ENCODE measurements at places on chromosomes 7 and 10.

DNA sequence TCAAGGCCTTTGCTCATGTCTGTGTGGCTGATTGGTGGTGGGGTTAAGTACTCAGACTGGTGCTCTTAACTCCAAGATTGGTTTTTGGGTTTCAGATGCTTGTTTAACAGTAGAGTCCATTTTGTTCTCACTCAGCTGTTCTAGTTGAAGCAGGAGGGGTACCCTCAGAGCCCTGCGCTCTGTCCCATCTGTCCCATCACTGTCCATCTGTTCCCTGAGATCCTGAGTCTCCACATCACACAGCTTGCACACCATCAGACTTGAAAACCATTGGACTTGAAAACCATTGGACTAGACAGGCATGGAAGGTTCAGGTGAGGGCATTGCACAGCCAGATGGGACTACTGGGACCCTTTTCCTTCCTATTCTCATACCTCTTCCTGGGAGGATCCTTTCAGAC lies 39.3 kb downstream of the TMEM178B start:
- no peak for DNase-seq

- DNase-seq: no peak
These were observed 15.2 kb upstream of the CPA1 start for GRCh38 chr7:130365088-130365487.

- DNase-seq: no peak
These were observed 159.7 kb downstream of the SGMS1 start for GRCh38 chr10:50464004-50464409.

DNA sequence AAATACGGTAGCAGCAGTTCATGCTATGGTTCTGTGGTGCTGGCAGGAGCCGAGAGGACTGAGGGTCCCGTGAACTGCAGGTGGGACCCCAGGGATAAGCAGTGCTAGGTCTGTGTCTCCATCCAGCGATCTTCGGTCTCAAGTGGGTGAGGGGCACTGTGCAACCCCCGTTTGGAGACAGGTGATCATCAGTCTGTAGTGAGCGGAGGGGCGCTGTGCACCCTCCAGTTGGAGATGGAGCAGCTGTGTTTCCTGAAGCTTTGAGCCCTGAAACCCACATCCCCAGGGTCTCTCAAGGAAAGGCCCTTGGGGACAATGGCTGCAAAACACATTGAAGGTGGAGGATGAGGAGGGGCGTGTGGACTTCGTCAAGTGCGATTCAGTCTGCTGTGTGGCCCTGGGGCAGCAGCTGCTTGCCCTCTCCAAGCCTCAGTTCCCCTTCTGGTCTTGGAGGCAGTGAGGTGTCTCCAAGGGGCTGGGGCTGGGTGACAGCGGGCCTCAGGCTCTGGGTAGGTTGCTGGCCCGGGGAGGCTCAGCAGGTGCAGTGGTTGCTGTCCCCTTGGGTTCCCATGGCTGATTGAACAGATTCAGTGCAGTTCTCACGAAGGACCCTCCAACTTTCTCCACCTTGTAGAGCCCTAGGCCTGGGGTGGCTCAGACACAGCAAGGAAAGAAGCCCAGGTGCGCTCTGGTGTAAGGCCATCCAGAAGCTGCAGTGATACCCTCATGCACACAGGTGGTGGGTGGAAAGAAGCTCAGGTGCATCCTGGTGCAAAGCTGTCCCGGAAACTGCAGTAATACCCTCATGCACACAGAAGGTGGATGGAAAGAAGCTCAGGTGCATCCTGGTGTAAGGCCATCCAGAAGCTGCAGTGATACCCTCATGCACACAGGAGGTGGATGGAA lies 160.6 kb downstream of the ADARB2 start:
- no peak for DNase-seq

DNA sequence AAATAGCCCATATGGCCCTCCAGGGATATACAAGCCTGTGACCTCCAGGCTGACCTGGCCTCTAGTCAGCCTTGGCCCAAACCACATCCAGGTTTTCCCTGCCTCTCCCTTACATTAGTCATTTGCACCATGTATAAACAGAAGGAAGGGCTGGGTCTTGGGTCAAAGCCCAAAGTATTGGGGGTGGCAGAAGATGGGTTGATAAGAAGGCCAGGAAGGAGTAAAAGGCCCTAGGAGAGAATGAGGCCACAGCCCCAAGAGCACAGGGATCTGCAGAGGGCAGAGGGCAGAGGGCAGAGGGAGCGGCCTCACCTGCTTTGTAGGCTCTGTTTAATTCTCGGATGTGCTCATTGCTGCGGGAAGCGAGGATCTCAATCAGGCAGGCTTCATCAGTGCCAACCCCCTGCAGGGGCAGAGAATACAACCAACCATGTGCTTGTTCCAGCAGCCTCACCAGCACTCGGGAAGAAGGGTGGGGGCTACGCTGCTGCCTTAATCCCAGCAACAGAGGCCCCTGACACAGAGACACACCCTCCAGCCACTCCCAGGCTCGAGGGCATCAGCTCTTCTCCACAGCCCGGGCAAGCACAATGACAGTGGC lies 31.3 kb downstream of the PLAC9 start:
- no peak for DNase-seq

DNA sequence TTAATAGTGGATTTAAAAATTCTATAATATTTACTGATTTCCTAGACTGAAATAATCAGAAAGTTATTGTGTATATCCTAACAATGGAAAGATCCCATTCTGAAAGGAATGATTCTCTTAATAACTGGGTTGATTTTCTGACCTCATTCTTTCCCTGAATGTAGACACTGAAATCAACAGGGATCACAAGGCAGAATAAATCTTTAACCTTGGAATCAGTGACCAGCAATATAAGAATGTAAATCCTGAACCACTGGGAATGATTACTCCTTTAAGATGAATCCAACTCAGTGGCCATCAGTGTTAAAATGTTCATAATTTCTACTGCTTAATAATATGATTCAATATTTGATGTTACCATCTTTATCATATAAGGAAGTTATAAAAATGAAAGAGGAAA lies 47.6 kb downstream of the ANKRD26 start:
- no peak for DNase-seq

DNA sequence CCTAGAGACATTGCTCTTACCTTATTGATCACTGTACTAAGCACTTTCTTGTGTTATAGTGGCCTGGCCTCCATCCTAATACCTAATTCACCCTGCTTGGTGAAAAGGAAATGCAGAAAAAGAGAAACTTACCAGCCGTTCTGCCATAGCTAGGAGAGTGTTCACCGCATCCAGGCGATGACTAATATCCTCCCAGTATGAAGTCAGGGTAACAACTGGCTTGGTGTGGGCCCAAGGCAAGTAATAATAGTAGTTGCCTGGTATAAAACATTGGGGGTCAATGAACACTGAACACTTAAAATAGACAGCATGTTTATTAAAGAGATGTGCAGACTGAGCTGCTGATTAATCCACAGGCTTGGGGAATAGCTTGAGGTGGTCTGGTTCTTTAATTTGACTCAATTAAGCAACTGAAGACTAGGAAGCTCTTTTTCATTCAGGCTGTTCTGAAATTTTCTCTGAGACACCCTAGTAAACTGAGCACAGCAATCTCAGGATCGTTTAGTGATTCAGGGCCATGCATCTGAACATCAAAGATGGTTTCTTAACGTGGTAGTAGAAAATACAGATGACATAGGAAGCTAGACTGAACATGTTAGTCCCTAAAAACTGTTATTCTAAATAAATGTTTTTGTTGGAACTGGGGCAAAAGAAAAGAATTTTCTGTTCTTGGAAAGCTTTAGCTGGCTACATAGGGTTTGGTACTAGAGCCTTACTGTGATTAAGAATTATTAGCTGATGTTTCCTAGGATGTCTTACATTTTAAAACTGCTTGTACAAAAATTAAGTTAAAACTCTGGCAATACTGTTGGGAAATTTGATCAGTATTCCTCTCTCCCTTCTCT lies 102.2 kb downstream of the MYOF start:
- no peak for DNase-seq

- DNase-seq: no peak
These were observed 57.1 kb downstream of the FAM107B start for GRCh38 chr10:14717552-14717951.

- no peak for DNase-seq
These were observed 100.7 kb downstream of the IQUB start for GRCh38 chr7:123433665-123434064.

DNA sequence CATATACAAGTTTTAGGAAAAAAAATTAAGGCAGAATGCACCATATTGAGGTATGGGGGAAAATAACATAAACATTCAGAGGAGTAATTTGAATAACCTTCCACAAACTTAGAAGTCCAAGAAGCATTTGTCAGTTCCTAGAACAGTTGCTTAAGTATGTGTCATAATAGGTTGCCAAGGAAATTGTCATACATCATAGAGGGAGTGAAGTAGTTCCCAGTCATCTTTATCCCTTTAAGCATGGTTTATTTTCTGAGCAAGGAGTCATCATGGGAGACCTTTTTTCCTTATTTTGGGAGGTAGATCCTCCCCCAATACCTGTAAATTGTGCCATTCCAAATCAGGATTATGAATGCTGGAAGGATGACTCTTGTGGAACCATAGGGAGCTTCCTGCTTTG lies at the start of gene SSMEM1:
Gene SSMEM1 (plus strand): TSS at position 219 of the 400 bp plus-strand sequence. CDS start 51 bp downstream, at position 270.
- DNase-seq: no peak

DNA sequence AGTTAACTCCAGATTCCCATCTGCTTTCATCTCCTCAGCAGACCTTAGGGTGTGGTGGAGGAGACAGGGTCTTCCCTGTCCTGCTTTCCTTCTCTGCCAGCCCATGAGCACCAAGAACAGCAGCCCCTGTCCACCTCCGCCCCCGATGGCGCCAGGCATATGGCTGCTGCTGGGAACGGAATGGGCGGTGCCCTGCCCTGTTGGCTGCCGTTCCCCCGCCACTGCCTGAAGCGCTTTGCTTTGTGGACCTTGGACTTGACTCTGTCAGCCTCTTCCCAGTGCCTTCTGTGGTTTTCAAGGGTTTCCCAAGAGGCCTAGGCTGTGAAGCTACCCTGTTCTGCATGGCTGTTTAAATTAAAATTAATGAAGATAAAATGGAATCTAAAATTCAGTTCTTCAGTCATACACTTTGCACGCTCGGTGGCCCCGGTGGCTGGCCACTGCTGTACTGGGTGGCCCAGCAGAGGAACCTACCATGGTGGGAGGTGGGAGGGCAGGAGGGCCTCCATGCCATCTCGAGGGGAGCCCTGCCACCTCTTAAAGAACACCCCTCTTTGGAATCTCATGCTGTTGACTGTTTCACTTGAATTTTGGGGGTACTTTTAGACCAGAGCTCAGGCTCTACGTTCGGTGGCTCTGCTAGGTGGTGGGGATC lies 78.7 kb downstream of the NKX6-2 start:
- DNase-seq: no peak

DNA sequence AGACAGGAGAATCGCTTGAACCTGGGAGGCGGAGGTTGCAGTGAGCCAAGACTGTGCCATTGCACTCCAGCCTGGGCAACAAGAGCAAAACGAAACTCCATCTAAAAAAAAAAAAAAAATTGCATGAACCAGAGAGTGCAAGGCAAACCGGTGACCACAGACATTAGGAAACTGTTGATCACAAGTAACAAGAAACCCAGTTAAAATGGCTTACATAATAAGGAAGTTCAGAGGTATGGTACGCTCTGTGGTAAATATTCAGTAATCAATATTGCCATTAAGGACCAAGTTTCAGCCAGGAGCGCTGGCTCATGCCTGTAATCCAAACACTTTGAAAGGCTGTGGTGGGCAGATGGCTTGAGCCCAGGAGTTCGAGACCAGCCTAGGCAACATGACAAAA lies 9.2 kb upstream of the NT5C2 start:
- DNase-seq: no peak

DNA sequence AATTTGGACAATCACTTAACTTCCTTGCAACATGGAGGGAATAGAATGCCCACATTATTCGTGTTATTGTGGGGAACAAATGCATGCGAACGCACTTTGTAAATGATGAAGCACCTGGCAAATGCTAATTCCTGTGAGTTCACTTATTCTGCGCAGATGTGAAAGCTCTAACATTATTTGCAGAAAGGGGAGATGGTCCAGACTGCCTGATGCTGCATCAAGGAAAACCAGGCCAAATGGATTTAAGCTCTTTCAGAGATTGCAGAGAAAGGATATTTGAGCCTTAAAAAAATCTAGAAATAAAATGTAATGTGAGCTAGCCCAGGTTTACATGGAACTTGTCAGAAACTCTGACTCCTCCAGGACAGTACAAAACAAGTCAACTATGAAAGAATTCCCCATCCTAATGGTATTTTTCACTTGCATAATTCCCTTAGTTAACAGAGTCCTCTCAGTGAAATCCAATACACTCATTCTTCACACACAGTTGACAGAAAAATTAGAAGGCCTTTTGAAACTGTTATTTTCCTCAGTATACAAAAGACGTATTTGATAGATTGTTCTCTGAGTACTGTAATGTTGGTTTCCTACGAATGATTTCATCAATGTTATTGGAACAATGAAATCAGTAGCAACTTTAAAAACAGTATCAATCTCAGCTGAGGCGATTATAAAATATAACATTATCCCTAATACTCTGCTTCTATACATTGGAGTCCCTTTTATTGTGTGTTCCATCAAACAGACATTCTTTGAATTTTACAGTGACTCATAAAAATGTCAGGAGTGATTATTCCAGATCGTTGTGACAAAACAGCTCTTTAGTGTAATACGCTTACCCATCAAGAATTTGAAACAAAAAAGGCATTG lies 136.3 kb upstream of the ANK3 start:
- DNase-seq: no peak

DNA sequence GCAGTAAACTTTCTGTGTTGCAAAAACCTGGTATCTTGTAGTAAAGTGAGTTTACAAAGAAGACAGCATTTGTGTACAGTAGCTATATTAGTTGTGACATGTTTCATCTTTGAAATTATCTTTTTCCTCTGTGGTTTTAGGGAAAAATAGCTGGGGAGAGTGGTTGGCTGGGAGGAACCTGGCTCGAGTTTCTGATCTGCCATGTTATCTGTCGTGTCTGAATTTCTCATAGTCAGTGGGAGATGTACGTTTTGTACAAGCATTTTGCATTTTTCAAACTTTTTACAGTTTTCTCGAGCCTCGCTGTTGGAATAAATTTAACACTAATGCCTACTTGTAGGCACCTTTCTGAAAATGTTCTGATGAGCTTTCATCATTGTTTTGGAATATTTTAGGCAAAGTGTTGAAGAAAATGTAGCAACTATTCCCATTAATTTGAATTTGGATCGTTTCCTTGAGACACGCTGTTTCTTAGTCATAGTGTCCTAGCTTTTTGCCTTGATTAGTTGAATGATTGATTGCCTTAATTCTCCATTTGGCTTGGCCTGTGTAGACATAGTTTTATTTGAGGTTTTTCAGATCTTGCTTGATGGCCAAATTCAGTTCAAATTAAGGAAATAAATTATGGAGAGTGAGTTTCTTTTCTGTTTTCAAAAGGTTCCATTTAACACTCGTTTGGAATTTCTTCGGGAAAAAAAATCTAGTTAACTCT lies 65.1 kb downstream of the CAMK1D start:
- no peak for DNase-seq

DNA sequence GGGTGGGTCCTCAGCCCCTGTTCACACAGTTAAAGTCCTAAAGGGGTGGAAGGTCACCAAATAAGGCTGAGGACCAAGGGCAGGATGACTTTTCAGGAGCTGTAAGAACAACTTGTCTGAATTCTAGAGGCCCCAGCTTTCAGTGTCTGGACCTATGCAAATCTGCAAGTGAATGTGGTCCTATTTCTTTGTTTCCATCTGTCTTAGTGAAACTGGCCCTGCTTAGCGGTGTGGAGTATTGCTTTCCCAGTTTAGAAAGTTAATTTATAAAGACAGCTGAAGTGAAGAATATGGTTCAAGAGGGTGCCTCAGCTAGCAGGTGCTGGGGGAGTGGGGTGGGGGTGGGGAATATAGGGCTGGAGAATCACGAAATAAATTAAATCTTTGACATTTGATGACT lies 40.1 kb downstream of the HHEX start:
- DNase-seq: no peak

GRCh38 chr7:15620491-15621185 lies 58.8 kb upstream of the AGMO start:
- no peak for DNase-seq

GRCh38 chr10:68165643-68166042 lies 56.4 kb downstream of the MYPN start:
- no peak for DNase-seq

Measured in memory B cell (primary cell).